Stimulated activated CD4-positive, alpha-beta T cell treated with anti-CD3 and anti-CD28 coated beads, Interleukin-4, amount 100 ng/mL, for 24 hours (primary cell): ENCODE measurements at places on chromosomes 1 and 21.

GRCh38 chr1:47579809-47580208 is 142.0 kb downstream of the FOXD2 start:
- no peak for DNase-seq

- DNase-seq, result no peak
Observed at GRCh38 chr21:44895859-44896258, 22.4 kb upstream of the PTTG1IP start.

DNA sequence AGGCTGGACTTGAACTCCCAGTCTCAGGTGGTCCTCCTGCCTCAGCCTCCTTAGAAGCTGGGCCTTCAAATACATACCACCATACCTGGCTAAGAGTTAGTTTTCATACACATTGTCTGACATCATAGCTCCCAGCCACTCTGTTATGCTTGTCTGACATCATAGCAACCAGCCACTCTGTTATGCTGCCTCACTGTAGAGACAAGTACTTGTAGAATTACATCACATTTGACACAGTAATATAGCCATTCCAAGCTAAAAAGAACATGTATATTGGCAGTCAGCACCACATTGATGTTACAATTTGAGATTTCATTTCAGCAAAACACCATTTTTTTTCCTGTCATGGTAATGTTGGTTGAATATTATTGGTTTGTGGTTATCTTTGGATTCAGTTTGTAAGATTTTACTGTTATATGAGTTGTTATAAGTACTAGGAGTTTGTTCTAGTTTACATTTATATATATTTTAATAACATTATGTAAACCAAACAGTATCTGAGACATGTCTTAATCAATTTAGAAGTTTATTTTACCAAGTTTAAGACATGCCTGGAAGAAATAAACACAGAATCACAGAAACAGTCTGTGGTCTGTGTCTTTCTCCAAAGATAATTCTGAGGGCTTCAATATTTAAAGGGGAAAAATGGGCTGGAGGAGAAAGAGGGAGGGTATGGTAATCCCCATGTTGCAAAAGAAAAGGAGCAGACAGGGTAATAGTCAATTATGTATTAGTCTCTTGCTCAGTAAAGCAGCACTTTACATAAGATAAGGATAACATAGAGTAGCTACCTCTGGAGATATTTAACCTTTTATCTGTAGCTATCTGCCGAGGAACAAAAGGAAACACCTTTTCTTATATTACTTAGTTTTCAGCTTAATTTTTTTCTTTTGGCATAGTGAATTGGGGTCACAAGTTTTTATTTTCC is 43.0 kb downstream of the XPR1 start:
- no peak for DNase-seq

DNA sequence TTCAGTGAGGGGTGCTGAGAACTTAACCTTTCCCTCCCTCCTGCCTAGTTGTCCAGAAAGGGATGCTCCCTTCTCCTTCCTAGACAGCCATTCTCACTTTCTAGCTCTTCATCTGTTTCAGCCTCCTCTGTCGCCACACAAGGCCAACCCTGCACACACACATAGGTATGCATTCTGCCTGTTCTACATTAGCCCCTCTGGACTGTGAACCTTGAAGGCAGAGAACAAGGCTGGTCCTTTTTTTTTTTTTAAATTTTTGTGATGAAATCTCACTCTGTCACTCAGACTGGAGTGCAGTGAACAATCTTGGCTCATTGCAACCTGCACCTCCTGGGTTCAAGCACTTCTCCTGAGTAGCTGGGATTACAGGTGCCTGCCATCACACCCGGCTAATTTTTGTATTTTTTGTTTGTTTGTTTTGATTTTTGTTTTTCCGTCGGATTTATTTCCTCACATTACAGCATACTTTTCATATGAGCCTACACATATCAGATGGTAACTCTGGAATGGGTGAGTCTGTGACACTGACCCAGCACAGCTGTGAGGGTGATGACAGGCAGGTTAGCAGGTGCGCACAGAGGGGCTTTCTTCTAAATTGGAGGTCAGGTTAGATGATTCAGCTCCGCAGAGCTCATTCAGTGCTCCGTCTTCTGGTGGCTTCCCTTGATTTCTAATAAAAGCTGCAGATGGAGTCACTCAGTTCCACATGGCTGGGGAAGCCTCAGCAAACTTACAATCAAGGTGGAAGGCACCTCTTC is 4.9 kb upstream of the AKR1A1 start:
- no peak for DNase-seq

DNA sequence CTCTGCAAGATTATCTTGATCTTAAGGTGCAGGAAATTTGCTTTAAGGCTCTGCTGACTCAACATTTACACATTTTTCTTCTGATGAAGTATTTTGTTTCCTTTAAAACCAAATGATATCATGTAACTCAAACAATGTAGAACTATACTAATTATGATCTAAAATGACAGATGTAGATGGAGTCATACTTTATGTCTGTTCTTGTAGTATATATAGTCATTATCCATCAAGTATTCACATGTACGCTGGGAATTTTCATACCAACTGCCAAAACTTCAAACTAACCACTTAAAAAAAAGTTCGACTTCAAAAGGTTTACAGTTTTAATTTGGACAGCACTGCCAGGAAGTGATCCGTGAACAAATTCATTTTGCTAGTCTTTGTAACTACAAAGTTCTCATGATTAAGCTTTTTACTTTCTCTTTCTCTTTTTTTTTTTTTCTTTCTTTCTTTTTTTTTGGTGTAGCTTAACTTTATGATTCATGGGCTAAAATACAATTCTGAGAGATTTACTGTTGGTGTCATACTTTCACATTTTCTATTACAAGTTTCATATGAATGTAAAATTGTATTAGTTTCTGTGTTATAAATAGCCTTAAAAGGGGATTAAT is 509.0 kb upstream of the CXADR start:
- no peak for DNase-seq

- DNase-seq, result no peak
Observed at GRCh38 chr1:16720351-16721223, 19.7 kb upstream of the RNU1-4 start.

GRCh38 chr1:114150016-114150415 is 3.7 kb downstream of the SYT6 start:
- DNase-seq, result no peak

DNA sequence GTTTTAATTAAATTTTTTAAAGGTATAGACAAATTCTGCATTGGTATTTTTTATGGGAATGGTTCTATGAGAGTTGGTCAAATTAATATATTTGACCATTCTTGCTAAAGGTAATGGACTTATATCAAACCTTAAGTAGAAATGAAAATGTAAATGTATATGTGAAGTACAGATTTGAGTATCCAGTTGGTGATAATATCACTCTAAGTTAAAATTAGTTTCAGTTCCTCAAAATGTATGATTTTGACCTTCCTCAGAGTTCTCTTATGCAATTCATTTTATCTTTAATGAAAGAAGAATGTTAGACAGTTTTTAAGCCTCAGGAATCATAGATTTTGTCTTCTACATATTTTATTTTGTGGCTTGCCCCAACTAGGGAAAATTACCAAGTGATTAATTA is 1291.5 kb upstream of the B3GALT2 start:
- DNase-seq, result no peak

DNA sequence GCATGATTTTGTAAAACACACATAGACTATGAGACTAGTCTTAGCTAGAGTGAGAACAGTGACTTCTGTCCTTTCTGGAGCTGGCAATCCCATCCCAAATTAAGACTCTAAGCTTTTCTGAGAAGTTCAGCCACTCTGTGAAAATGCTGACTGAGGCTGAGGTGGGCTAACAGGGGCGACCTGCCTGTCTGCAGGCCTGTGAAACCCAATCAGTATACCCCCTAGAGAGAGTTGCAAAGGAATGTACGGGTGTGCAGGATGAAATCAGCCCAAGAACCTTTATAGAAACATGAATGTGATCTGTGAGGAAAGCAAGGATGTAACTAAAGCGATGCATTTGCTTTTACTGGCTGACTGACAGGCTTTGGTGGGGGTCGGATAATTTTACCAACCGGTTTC is 16.0 kb upstream of the TBX15 start:
- no peak for DNase-seq

GRCh38 chr1:42046761-42047507 is 106.3 kb upstream of the GUCA2B start:
- DNase-seq, result no peak

DNA sequence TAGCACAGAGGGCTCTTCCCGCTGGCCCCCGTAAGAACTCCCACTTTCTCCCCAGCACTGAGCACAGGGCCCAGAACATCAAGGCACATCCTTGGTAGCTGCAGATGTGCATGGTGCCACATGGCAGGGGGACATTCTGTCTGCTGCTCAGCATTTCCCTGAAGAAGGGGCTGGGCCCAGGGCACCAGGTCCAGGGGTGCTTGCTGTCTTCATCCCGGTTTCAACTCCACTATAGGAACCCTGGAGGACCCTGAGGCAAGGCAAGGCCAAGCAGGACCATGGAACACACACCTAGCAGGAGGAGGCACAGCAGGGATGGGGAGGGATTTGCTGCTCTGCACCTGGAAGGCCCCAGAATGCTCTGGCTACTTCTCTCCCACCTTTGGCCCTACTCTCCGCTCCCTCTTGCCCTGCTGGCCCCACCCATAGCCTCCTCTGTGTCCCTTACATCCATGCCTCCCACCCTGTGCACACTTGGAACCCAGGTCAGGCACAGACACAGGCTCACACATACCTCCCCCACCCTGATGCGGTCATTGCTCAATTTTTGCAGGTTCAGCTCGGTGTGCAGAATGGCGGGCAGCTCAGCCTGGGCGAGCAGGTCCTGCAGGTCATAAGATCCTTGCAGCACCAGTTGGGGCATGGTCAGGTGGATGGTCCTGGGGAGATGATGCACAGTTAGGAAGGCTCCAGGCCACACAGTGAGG is 10.1 kb downstream of the AGT start:
- DNase-seq, result no peak

- DNase-seq, result no peak
Observed at GRCh38 chr1:78520216-78520615, 29.4 kb downstream of the PTGFR start.

DNA sequence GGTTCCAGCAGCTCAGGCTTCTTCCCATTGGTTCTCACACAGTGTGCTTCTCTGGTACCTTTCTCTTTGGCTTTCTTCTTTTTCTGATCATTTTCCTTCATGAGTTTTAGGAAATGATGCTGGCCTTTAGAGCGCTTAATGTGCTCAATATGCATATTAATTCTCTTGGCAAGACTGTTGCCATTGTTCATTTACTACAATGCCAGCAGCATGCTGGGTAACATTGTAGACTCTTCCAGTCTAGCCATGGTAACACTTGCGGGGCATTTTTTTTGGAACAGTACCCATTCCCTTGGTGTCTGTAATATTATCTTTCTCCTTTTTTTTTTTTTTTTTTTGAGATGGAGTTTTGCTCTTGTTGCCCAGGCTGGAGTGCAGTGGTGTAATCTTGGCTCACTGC is 21.7 kb downstream of the UBE4B start:
- no peak for DNase-seq

DNA sequence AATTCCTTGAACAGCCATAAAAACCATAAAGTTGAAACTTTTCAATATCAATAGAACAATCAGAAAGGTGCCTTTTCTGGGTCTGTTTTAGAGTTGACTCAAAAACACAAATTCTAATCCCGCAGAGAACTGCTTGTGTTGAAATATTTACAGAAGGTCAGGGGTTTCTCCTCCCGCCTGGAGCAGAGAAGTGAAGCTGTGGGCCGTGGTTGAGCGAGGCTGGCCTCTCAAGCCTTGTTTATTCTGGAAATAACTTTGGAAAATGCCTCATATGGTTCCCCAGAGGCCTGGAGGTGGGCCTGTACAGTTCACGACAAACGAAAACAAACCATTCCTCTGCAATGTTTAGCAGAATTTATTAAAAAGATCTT is 90.8 kb upstream of the ERRFI1 start:
- no peak for DNase-seq

DNA sequence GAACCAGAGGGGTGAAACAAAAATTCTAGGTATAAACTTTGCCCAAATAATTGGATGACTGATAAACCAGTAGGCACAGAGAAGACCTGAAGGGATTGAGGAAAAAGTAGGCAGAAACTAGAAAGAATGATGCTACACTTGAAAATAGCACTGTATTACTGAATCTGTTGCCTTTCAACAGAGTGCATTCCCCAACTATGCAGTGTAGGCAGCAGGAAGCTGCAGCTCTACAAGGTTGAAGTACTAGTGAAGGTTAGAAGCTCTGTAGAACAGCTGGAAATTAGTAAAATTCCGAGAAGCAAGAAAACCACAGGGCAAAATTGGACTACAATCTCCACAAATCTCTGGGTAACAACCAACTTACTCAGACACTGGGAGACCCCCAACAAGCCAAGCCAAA is 27.4 kb downstream of the ZNF644 start:
- DNase-seq, result no peak

- no peak for DNase-seq
Observed at GRCh38 chr1:34711485-34711884, 43.4 kb upstream of the GJB5 start.

GRCh38 chr1:160040476-160040875 is 8.7 kb upstream of the PIGM start:
- no peak for DNase-seq

DNA sequence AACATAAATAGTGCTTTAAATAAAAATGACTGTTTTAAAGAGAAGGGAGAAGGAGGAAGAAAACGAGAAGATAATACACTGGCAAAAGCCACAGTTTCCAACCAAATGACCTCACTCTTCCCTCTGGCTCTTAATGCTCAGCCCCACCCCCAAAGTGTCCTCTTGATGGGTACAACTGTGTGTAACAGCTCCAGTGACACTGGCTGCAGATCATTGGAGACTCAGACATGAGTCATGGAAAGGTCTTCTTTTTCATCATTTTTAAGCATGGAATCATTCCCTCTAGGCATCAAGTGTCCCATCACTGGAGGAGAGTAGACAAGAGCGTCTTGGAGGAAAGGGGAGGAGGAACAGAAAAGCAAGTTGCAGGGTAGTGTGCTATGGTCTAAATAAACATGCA is 333.0 kb downstream of the PAPPA2 start:
- no peak for DNase-seq

GRCh38 chr1:231883382-231883781 is 256.8 kb downstream of the DISC1 start:
- DNase-seq, result no peak
